Effector memory CD8-positive, alpha-beta T cell (primary cell): ENCODE measurements at places on chromosomes 3 and 15.
A peak's percentile ranks its signal among the peaks of the same experiment; 100 is the strongest.

GRCh38 chr15:31461911-31462480 lies 135.4 kb downstream of the KLF13 start:
- DNase-seq, result no peak

GRCh38 chr15:66841953-66842681 lies 140.1 kb downstream of the SMAD6 start:
- DNase-seq, result peak; percentile 10

DNA sequence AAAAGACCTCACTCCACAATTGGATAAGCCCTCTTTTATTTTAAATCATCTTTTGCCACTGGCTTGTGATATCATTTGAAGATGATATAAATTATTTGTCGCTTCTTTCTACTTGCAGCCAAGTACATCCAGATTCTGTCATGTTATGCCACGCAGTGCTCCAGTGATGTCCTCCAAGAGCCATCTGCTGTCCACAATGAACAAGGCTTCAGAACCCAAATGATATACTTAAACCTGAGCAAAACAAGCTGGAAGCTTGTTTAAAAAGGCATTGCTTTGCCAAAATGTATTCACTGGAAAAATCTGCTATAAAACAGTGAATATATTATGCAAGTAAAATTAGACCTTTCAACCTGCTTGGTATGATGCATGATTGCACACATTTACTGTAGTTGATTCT lies 58.8 kb upstream of the ARL6 start:
- no peak for DNase-seq

GRCh38 chr15:25532269-25533140 lies 93.7 kb upstream of the UBE3A start:
- no peak for DNase-seq

GRCh38 chr3:30747771-30748281 lies 141.4 kb downstream of the TGFBR2 start:
- no peak for DNase-seq

GRCh38 chr15:78682693-78683410 lies 41.8 kb upstream of the CHRNB4 start:
- DNase-seq, result no peak

- no peak for DNase-seq
These were observed 43.1 kb upstream of the MAP3K13 start for GRCh38 chr3:185319801-185320200.

GRCh38 chr3:15645740-15646501 lies 44.4 kb downstream of the BTD start:
- DNase-seq, result no peak

DNA sequence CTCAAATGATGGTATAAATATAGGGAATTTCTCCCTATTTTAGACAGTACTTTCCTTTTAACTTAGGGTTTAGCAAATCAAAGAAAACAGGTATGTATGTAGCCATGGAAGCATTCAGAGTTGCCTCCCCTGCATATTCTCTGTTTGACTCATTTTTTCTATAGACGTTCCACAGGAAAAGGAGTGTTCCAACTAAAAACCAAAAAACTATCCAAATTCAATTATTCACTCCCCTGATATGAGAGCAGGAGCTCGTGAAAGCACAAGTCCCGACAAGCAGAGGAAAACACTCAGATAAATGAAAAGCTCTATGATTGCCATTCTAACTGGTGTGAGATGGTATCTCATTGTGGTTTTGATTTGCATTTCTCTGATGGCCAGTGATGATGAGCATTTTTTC lies 119.5 kb downstream of the FRMD5 start:
- no peak for DNase-seq

DNA sequence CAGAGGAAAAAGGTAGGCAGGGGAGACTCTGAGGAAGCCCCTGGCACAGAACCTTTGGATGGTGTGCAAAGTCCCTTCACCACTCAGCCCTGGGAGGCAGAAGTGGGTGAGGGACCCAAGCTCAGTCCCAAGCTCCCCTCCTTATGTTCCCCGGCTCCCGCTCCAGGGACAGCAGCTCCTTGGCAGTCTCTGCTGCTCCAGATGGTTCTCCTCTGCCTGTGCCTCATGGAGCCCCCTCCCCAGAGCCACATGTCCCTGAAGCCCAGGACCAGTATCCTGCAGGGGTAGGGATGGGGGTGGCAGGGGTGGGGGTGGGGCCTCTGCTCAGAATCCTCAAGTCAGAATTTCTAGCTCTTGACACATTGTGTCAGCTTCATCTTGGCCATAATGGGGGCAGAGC lies 8.0 kb upstream of the CAMKV start:
- no peak for DNase-seq
